ENCODE measurements at places on chromosomes 7 and 10.

GRCh38 chr7:48691788-48692187 is 232.6 kb upstream of the CDC14C start:
- DNase-seq: peak; percentile 70

GRCh38 chr7:49670991-49671390 is 102.4 kb upstream of the VWC2 start:
- no peak for DNase-seq

DNA sequence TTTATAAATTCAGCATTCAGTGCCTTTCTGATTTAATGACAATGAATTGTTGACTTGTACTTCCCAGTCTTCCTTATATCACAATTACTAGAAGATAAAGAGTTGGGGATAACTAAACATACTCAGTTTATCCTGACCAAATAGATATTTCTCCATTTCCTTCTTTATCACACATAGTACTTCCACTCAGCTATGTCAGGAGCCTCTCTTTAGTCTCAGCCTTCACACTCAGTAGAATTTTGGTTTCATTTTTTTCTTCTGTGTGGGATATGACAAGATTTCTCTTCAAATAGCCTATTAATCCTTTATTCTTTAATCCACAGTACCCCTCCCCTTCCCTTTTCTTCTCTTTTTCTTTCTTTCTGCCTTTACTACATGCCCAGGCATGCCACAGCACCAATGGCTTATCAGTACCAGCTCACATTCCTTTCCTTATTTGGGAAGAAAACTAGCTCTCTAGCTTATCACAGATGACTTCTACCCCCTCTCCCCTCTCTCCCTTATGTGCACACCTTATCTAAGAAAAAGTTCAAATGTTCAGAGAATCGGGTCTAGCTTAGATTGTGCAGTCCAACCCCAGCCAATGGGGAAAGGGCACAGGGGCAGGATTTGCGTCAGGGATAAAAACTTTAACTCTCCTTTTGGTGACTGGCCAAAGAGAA is 109.0 kb downstream of the PHF14 start:
- no peak for DNase-seq

GRCh38 chr7:121186746-121187145 is 142.1 kb upstream of the WNT16 start:
- DNase-seq: no peak

DNA sequence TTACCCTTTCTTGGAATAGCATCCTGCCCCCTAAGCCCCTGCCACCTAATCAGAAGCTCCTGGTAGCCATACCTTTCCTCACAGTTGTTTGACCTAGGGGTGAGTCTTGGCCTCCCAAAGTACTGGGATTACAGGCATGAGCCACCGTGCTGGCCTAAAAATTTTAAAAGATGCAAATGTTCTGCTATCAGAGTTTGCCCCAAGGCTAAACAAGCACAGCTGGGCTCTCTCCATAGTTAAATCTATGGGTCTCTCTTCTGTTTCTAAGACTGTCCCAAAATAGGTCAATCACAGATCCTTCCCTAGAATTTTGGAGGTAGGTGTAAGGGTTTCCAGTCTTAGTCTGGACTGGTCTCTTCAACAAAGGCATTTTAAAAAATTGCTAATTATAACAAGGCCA is 12.9 kb upstream of the UBN2 start:
- DNase-seq: no peak

DNA sequence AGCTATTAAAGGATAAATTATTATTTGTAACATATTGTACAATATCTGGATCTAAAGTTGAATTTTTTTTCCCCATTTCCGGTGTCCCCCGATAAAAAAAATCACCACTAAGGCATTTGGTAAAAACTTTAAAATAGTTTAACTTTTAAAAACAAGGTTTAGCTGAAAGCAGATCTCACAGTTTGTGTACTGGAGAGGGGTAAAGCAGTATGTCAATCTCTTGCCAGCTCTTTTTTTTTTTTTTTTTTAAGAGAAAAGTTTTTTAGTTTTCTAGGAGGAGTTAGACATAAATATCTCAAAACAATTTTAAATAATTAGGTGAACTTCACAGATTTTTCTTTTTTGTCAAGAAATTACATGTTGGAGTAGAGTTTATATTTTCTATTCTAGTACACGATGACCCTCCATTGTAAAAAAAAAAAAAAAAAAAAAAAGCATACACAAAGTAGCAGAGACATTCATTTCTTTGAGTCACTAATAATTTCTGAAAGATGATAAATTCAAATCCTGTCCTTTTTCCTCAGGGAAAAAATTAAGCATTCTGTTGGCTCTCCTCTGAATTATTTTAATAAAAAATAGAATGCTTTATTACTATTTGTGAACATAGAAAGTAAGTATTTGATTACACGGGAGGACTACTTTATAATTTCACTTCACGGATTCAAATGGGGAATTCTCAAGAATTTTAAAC is 1.9 kb upstream of the HBP1 start:
- DNase-seq: no peak

GRCh38 chr7:30524545-30524944 is 19.9 kb upstream of the GGCT start:
- no peak for DNase-seq

- no peak for DNase-seq
Measured at GRCh38 chr7:155454183-155455112, 3.5 kb upstream of the EN2 start.

DNA sequence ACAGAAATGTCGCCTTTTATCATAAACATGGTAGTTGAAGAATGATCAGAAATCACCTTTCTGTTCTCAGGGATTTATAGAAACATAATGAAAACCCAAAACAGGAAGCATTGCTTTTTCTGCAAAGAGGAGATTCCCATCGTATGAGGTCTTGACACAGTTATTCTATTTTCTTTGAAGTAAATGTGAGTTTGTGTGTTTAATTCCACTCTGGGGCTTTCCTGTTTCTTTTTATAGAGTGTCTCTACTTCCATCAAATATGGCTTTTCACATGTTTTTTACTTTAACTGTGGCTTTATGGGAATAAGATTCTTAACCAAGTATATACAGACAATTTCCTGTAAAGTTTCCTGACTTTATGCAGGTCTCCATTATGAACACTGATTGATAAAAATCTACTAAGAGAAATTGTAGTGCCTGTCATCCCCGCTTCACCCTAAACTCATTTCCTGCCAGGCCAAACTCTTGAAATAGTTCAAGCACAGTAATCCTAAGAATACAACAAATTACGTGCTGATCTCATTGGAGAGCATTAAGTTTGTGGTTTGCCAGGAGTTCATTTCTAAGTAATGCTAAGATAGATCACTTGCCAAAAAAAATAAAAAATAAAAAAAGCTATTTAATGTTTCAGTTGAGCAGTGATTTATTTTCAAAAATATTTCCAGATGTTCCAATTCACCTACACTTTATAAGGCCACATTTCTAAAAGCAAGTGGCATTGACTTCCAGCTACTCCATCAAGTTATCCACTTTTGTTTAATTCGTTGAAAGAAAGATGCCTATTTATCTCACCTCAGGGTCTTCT is 52.2 kb upstream of the SEC61G start:
- no peak for DNase-seq

GRCh38 chr10:133326223-133326551 is 10.5 kb downstream of the CALY start:
- no peak for DNase-seq
